ENCODE measurements at places on chromosomes 3 and 15.

GRCh38 chr3:151315846-151316245 lies 774 bp downstream of the GPR87 start:
- DNase-seq, result no peak

GRCh38 chr15:72117486-72118016 lies 399 bp downstream of the MYO9A start:
- peak; percentile 82 for DNase-seq

GRCh38 chr15:70436428-70436827 lies 326.9 kb downstream of the UACA start:
- DNase-seq, result no peak

DNA sequence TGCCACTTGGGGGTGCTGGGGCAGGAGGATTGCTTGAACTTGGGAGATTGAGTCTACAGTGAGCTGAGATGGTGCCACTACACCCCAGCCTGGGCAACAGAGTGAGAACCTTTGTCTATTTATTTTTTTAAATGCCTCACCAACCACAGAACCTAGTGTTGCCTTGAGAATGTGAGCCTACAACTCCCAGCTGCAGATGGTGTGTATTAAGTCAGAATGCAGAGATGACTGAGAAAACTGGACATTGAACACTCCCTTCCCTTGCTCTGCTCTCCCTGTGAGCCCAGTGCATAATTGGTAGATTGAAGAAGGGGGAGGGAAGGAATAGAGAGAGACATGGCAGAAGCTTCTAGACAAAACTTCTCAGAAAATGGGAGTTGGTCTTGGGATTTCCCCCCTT lies 53.5 kb downstream of the CCDC33 start:
- no peak for DNase-seq

GRCh38 chr3:72187131-72187530 lies 402.2 kb upstream of the PROK2 start:
- no peak for DNase-seq

GRCh38 chr15:37102305-37103162 lies 2.2 kb upstream of the MEIS2 start:
- DNase-seq, result peak; percentile 78

DNA sequence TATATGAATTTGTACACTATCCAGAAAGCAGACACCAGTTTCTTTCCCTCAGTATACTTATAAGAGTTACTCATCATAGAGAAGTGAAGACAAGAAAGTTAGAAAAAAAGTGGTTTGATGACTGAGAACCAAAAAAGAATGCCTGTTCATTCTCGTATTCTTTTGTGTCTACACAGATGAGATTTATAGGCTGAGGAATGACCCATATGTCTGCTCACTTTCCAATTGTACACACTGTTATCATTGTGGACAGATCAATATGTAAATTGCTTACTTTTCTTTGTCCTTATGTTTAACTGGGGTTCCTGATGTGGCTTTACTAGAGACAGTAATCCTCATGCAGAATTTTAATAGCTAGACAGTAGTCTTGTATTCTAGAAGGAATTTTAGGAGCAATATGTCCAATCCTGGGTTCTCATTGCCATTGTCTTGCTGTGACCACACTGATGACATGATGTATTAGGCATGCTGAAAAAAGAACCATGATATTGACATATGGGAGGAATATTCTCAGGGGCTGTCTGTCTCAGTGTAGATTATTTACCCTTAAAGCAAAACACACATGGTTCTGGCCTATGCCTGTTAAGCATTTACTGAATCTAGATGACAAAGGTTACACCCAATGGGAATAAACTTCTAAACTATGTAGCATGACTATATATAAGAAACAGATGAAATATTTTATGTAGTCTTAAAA lies 669.7 kb downstream of the ROBO1 start:
- DNase-seq, result peak; percentile 27

DNA sequence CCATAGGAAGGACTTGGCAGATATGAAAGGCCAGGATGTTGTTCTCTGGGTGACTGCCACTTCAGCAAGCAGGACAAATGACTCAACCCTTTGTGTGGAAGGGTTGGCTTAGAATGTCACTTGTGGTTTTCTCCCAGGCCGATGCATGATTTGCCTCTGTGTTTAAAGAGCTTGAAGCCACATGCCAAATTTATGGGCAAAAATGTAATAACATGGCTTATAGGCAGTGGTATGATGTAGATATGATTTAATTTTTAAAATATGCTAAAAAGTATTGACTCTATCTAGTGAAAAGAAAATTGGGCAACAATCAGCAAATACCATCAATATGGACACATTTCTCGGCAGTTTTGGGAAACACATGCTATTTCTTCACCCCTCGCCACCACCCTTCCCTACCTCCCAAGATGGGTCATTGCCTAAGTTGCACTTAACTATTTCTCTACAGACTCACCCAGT lies 114.6 kb downstream of the CYP19A1 start:
- DNase-seq, result no peak

- no peak for DNase-seq
These were observed 26.1 kb downstream of the ATP2B2 start for GRCh38 chr3:10479311-10479710.

GRCh38 chr3:27200721-27201489 lies 168.3 kb downstream of the NEK10 start:
- DNase-seq, result no peak

DNA sequence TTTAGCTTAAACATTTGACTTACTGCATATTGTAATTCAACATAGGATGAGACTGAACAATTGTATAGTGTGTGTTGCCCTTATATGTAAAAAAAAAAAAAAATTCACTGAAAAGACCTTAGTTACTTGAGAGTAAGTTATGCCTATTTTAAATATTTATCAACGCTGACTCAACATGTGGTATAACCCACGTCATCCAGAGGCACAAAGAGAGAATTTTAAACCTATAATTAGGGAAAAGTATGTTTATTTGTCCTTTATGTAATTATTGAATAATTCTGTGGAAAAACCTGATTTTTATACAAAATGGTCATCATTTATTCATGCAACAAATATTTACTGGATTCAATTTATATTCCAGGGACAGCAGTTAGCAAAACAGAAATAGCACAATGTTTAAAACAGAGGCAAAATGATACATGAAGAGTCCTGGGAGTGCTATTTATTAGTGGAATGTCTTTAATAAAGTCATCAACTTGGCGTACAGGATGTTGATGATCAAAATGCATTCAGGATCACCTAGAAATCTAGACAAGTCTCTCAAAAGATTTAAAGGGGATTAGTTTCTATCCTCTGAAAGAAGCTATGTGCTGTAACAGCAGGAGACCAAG lies 223.7 kb downstream of the PCCB start:
- no peak for DNase-seq

- no peak for DNase-seq
These were observed 117.9 kb downstream of the RBMS3 start for GRCh38 chr3:29398787-29399186.

Data from eye (tissue), 1 donor.